Stimulated activated CD4-positive, alpha-beta T cell treated with anti-CD3 and anti-CD28 coated beads, Interleukin-1b, Interleukin-23, amount 100 ng/mL, for 1 hour (primary cell): ENCODE measurements at places on chromosomes 2 and 18.

GRCh38 chr2:6497048-6497447 is 368.7 kb downstream of the CMPK2 start:
- DNase-seq = no peak

DNA sequence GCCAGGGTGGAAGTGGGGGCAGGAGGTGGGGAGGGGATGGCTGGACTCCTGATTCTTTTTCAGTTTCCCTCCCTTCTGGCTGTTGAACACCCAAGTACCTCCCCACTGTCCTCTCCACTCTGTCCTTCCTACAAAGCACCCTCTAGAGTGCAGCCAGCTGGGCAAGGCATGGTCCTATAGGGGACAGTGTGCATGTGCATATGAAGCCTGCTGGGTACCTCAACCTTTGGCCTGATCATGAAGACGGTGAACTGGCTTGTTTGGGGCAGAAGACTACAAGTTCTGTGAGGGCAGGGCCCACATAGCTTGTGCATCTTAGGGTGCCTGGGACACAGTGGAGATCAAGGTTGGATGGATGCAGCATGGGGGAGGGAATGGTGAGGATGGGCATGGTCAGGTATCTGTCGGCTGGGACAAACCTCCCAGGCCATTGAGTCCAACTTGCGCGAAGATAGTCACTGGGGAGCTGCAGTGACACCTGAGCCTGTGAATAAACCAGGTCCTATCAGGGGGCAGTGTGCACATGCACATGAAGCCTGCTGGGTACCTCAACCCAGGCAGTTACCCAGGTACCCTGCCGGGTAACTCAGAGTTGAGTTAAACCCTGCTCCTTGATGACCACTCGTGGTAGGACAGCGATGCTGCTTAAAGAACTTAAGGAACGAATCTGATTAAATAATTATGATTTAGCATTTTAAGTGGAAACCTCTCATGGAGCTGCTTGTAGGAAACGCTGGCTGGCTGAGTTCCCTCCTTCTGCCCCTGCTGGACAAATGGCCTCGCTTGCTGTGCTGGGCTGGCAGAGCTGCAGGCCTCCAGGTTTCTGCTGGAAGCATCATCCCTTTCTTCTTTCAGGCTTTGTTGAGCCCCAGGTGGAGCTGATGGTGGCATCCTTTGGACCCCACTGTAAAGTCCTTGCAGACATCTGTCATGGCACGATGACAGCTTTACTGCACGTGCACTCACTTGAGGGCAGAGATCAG is 84.0 kb downstream of the POLR1A start:
- no peak for DNase-seq

DNA sequence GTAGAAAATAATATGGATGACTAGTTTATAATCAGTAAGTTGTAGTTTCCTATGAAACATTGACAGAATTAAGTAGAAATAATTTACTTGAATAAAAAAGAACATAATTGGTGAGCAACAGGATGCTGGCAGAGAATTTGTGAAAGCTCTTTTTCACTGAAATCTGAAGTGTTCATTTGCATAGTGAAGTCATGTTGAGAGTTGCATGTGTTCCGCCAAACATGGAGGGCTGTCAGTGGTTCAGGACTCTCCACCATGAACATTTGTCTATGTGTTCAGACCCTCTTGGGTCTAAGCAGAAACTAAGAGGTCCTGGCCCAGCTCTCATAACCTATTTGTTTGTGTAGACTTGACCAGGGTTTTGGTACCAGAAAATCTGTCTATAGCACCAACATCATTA is 182.5 kb upstream of the LINC00305 start:
- no peak for DNase-seq

DNA sequence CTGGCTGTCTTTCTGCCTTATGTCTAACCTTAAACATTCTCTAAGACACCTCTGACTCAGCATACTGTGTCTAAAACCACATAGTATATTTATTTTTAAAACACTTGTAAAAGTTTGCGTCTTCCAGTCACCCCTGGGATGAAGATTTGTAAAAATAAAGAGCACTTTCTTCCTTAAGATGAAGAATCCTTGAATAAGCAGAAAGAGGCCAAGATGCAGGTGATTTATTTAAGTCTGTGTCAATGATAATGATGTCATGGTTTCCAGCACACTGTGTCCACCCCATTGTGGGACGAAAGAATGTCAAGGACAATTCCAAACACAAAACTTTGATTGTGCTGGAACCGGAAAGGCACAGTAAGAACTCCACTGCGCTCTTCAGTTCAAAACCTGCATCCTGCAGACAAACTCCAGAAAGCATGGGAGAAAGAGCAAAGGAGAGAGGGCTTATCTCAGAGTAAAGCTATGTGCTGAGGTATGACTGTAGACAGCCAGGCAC is 92.9 kb downstream of the ZEB2 start:
- no peak for DNase-seq

- DNase-seq = no peak
Observed at GRCh38 chr18:35438480-35439234, 59.1 kb downstream of the INO80C start.

DNA sequence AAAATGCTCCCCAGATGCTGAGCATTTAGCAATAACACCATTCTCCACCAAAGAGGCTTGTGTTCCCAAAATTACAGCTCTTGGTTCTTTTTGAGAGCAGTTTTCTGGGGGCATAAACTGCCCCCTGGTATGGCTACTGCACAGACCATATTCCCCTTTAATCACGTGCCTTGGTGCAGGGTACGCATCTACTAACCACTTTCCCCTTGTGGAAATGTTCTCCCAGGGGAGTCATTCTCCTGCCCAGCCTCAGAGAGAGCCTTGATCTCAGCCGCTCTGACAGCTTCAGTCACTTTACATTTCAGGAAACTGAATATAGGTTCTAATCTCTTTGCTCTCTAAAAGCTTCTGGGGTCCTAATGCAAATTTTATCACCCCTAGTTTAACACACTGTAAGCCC is 44.7 kb upstream of the EML6 start:
- no peak for DNase-seq

- no peak for DNase-seq
Observed at GRCh38 chr2:18891600-18892345, 302.4 kb upstream of the NT5C1B start.

- no peak for DNase-seq
Observed at GRCh38 chr2:121595012-121595891, 54.0 kb downstream of the CLASP1 start.

- no peak for DNase-seq
Observed at GRCh38 chr2:214135966-214136365, 274.9 kb upstream of the VWC2L start.

GRCh38 chr2:30252723-30253701 is 21.7 kb downstream of the LBH start:
- no peak for DNase-seq
